ENCODE measurements at places on chromosomes 12 and 14.
A peak's percentile ranks its signal among the peaks of the same experiment; 100 is the strongest.

DNA sequence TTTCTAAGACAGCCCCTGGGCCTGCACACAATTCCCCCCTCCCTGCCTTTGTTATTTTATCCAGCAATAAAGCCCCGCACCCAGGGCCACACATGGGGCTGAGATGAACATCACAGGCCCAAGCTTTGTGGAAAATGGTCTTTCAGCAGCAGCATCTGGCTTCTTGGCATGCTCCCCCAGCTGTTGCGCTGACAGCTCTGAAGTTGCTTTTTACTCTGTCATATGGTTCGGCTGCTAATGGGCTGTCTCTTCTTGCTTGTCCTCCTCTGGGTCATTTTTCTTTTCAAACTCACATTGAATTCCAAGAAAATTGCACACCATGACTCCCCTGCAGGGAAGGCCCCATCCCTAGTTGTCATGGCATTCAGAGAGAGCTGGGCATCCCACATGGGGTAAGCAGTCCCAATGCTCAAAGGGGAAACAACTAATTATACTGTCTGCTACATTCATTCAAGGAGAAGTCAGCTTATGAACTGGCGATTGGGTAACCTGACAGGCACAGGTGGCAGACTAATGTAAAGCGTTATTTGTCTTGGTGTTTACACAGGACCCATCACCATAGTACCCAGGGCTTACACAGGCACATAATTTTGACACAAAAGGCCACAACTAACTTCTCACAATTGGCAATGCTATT is 74.0 kb upstream of the CDKN3 start:
- DNase-seq = no peak

- DNase-seq = no peak
Measured at GRCh38 chr12:130576371-130576816, 139.7 kb downstream of the RIMBP2 start.

DNA sequence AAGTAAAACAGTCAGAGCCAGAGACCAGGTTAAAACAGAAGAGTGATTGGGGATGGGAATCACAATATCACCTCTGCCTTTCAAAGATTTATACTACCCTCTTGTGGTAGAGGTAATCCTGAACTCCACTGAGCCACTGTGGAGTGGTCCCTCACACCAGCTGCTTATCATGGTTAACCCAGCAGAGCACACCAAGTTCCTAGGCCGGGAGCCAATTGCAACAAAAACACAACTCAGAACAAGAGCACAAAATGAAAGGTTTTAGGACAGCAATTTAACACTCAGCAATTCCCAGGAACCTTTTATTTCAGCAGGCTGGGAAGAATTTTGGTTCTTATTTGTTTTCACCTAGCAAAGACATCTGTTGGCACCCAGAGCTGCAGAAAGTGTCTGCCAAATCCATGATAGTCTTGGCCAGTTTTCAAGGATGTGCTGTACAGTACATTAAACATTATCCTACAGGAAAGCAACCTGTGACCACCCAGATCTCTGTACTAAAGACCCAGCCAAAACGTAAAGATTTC is 220.5 kb upstream of the ATXN7L3B start:
- DNase-seq = no peak

GRCh38 chr14:82689948-82690347 is 1156.3 kb upstream of the SEL1L start:
- no peak for DNase-seq

GRCh38 chr14:94679106-94679810 is 67.1 kb downstream of the SERPINA3 start:
- DNase-seq = no peak

DNA sequence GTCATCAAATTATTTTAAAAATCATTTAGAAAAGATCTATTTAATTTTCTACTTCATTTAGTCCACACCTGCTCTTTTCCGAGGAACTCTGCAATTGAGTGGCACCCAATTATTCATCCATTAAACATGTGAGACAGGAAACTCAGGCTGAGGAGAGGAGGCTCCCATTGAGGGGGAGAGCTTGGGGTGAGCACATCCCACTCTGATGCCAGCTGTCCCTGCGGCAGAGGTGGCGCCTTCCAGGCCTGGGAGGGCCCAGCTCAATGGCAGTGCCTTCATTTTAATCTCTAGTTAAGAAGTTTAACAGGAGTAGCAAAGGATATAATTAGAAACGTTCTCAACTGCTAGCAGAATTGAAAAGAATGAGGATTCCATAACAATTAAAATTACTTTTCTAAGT is 92.0 kb downstream of the ITPR2 start:
- DNase-seq = no peak

GRCh38 chr12:26428420-26428819 is 233.0 kb downstream of the SSPN start:
- no peak for DNase-seq

- no peak for DNase-seq
Measured at GRCh38 chr12:100463661-100464060, 10.0 kb upstream of the NR1H4 start.

DNA sequence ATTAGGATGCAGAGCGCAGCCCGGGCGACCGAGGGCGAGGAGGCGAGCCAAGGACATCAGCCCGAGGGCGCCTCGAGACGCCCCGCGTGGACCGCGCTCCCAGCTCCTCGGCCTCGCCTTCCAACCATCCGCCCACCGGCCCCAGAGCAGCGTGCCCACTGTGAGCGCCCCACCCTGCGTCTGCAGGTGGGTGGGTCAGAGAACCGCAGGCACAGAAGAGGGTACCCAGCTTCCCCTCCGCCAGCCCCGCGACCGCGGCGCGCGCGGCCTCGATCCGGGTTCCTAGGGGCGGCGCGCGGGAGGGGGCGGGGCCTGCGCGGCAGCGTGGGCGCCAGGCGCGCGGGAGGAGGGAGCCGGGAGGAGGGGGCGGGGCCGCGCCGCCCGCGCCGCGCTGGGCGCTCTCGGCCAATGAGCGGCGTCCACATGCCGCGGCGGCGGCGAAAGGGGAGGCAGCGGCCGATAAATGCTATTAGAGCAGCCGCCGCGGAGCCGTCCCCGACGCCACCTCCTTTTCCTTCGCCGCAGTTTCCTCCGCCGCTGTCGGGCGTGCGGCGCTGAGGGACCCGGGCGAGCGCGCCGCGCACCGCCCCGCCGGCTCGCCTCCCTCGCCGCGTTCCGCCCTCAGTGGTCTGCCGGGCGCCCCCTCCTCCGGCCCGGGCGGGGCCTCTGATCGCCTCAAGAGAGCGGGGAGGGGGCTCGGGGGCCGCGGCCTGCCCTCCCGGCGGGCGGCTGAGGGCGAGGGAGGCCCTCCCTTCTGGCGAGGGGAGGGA is at the start of gene ATP2A2:
TSS of gene ATP2A2 (plus strand) at position 469 of the 770 bp plus-strand sequence. CDS start 543 bp downstream, outside the sequence.
- DNase-seq = peak; percentile 89

- DNase-seq = no peak
Measured at GRCh38 chr12:58443273-58443980, 476.9 kb downstream of the LRIG3 start.

- DNase-seq = no peak
Measured at GRCh38 chr12:88624911-88625310, 44.6 kb upstream of the KITLG start.

DNA sequence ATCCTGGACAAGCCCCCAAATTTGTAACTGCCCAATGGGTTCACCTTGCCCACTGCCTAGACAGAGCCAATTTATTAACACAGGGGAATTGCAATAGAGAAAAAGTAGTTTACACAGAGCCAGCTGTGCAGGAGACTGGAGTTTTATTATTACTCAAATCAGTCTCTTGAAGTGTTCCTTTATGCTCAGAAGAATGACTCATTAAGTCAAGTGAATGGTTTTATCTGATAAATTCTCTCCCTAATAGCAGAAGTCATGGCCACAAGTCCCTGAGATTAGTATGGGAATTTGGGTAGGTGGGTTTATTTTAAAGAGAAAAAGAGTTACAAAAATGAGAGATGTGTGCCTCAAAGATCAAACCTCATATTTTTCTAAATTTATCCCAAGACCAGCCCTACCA is 122.8 kb upstream of the NUDT4 start:
- no peak for DNase-seq

DNA sequence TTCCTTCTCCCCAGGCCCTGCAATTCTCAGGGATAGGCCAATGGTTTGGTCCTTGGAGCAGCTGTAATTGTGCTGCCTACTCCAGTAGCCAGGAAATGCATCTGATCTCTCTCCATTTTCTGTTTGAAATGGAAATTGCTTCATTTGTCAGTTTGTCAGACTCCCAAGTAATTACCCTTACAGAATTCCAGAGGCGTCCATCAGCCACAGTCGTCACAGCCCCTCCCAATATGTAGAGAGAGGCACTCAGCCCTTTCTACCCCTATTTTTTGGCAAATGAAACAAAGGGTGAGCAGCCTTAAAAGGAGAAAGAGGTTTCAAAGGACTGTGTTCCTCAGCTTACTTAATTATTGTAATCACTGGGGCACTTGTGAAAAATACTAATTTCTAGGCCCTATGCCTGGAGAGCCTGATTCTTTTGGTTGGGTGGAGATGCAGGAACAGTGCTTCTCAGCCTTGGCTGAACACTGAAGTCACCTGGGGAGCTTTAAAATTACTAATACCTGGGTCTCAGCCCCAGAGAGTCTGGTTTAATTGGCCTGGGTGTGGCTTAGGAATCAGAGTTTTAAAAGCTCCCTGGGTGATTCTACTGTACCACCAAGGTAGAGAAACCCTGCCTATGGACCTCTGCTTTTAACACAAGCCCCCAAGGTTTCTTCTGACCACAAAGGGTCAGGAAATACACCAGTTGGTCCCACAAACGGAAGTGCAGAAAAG is 190.0 kb downstream of the EMP1 start:
- DNase-seq = no peak

- DNase-seq = no peak
Measured at GRCh38 chr12:114045349-114045748, 79.2 kb upstream of the RBM19 start.

GRCh38 chr12:5960783-5961182 is 15.7 kb upstream of the ANO2 start:
- no peak for DNase-seq

DNA sequence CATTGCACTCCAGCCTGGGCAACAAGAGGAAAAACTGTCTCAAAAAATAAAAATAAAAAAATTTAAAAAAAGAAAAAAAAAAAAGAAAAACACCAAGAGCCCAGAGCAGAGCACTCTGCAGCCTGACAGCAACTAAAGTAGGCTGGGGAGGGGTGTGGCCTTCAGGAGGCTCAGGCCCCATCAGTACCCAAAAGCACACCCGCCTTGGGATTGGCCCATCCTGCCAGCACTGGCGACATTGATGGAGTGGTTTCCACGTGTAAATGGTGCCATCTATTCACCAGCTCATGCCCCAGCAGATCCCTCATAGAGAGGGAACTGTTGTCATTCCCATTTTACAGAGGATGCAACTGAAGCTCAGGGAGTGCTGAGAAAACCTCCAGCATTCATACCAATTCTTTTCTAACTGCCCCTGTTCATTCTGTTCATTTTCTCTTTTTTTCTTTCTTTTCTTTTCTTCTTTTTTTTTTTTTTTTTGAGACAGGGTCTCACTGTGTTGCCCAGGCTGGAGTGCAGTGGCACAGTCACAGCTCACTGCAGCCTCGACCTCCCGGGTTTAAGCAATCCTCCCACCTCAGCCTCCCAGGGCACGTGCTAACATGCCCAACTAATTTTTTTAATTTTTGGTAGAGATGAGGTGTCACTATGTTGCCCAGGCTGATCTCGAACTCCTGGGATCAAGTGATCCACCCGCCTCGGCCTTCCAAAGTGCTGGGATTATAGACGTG is 89.3 kb downstream of the IRF2BPL start:
- DNase-seq = no peak

DNA sequence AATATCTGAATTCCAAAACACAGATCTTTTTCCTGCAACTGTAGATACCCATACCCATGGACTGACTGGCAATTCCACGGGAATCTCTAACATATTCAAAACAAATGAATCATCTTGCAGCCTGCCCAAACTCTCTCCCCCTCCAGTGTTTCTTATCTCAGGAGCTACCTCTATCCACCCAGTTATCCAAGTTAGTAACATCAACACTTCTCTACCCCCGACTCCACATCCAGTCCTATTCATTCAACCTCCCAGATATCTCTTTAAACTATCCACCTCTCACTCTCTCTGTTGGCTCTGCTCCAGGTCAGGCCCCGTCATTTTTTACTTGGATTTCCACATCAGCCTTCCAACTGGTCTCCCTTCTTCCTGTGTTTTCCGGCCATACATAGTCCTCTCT is 6.7 kb upstream of the KCNH5 start:
- no peak for DNase-seq

DNA sequence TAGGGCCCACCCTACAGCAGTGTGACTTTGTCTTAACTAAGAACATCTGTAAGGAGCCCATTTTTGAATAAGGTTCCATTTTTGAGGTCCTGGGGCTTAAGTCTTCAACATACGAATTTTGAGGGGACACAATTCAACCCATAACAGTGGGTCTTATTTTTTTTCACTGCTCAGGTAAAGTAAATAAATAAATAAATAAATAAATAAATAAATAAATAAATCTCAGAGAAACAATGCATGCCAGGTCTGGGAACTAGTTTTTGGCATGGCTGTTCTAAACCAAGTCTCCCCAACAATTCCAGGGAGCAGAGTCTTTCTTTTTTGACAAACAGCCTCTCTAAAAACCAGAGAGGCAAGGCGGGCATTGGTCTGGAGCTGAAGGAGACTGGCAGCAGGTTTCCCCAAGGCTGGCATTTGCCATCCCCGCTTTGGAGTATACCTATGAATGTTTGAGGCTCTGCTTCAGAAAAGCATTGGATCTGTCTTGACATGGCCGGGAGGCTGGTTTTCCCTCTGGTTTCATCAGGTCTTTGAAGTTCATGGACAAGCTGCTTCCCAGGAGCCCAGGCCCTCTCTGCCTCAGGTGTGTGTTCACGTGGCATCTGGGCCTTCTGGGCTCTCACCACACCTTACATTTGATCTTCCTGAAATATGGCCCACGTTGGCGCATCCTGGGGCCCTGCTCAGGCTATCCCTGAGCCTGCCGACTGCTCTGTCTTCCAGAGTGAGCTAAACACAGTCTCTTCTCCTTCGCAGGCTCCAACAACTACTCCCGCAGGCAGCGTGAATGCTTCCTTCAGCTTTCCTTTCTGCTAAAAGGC is 545.2 kb downstream of the BCL11B start:
- DNase-seq = no peak

- DNase-seq = peak; percentile 24
Measured at GRCh38 chr12:110501399-110501751, 536 bp downstream of the VPS29 start.

GRCh38 chr12:67647181-67647798 is 1.3 kb upstream of the DYRK2 start:
- DNase-seq = no peak

- DNase-seq = no peak
Measured at GRCh38 chr12:124328116-124328515, 33.2 kb downstream of the RFLNA start.

DNA sequence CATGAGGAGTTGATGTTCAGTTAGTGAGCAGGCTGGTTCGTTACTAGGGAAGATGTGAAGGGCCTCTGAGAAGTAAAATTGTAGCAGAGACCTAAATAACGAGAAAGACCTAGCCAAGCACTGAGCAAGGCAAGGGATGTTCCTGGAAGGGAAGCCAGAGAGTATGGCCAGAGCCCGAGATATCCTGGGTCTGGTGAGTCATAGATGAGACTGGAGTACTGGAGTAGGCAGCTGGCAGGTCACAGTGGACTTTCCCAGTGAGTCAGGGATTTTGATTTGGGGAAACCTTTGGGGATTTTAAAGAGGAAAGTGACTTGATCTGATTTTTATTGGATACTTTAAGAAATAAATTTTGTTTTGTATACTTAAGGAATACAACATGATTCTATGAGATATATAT is 369.0 kb downstream of the DIO2 start:
- no peak for DNase-seq

- DNase-seq = no peak
Measured at GRCh38 chr14:55874785-55875184, 243.4 kb upstream of the PELI2 start.

Data from CD4-positive, alpha-beta T cell treated with Interleukin-4 for 4 hours (primary cell).